ENCODE measurements at places on chromosomes 7 and 10.

DNA sequence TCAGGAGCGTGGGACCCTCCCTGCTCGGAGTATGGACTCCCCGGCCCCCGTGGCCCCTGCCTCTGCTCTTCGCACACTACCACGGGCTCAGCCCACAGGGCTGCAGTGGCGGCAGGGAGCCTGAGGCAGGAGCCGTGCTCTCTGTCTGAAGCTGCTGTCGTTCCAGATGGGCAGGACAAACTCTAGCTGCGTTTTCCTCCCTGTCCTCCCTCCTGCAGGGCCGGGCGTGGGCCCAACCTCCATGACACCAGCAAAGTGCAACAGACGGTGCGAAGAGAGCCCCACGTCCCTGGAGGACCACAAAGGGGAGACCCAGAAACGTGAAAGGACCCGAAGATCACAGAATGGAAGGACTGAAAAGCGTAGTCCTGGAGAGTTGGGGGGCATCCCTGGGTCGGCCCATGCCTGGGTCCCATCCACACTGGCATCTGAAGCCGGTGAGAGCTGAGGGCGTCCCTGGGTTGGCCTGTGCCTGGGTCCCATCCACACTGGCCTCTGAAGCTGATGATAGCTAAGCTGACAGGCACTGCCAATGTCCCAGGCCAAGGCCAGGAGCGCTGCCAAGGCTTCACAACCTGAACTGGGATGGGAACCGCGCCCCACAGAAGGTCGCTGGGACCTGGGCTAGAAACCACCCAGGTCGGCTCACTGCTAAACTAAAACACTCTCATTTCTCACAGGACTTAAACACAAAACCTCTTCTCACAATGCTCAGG, 267.0 kb downstream of the MAD1L1 start:
- DNase-seq: no peak

- no peak for DNase-seq
Measured at GRCh38 chr7:8724080-8724718, 290.8 kb downstream of the NXPH1 start.

DNA sequence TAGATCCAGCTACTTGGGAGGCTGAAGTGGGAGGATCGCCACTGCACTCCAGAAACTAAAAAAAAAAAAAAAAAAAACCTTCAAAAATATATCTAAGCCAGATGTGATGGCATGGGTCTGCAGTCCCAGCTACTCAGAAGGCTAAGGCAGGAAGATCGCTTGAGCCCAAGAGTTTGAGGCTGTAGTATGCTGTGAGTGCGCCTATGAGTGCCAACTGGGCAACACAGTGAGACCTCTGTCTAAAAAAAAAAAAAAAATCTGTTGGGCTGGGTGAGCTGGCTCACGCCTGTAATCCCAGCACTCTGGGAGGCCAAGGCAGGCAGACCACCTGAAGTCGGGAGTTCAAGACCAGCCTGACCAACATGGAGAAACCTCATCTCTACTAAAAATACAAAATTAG, 2.8 kb upstream of the CHCHD1 start:
- DNase-seq: no peak

DNA sequence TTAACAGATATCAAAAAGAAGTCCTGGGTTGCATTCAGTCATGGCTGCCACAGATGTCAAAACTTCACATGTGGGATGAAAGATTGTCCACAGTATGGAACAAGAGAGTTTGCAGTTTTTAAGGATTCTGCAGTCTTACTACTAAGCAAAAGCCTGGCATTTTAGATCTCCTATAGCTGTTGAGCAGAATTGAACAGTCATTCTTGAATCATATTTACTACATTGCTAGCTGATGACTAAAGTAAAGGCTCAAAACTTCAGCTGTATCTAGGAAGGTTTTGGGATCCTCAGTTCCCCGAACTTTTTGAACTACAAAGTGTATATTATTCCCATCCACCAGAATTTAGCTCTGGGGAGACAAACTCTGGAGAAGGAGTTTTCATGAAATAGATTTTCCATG, 31.0 kb downstream of the BET1 start:
- no peak for DNase-seq

GRCh38 chr7:134886353-134887057, 99.8 kb upstream of the AGBL3 start:
- peak; percentile 44 for DNase-seq

DNA sequence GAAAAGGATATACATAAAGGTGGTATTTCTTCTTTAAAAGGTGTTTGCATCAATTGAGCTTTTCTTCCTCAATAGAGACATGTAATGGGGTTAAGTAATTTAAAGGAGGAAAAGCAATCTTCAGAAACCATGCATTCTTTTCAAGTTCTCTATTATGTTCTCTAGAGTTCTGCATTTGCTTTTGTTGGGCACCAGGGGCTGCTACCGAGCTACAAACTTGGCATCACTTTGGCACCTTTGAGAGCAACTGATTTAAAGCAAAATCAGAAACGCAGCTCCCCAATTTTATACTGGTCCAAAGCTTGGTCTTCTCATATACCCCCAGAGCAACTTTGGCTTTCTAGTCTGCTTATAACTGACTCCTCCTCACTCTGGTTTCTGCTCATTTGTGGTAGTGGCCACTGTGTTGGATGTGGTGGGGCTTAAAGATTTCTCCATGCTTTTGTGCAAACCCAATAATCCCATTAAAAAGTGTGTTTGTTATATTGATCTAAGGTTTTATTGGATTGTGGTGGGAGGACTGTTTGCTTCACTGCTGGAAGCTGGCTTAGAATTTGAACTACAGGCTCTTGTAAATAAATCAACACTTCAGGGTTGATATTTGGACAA, 712.1 kb downstream of the PHTF2 start:
- DNase-seq: no peak

DNA sequence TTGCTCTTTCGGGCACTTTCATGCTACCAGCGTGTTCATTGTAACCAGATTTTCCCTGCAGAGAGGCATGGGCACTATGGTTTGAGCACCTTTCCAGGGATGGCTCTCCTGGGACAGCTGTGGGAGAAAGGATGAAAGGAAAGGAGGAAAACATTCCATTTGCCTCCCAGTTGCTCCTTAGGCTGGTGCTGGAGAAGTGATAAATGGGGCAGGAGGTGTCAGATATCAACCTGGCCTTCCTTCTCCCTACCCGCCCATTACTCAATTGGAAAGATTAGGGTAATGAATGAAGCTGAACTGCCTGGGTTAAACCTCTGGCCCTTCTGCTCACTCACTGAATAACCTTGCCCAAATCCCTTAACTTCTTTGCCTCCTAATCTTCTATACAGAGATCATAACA, 228.4 kb downstream of the PLXNA4 start:
- DNase-seq: no peak

DNA sequence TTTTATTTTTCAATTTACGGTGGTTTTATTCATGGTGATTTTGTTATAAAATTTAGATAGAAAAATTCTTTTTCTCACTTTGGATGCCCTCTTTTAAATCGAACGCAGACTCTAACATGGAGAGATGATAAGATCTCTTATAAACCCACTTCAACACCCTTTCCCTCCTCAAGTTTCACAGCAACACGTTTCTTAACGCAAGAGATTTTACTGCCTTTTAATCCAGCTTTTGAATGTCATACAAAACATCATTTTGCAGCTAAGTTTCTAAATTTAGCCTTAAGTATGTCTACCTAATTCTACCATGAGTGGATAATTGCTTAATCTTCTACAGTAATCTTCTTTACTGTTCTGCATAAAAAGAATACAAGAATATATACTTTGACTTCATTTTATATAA, 70.0 kb downstream of the SEMA3C start:
- no peak for DNase-seq

- no peak for DNase-seq
Measured at GRCh38 chr10:94645285-94645684, 38.2 kb upstream of the CYP2C18 start.

DNA sequence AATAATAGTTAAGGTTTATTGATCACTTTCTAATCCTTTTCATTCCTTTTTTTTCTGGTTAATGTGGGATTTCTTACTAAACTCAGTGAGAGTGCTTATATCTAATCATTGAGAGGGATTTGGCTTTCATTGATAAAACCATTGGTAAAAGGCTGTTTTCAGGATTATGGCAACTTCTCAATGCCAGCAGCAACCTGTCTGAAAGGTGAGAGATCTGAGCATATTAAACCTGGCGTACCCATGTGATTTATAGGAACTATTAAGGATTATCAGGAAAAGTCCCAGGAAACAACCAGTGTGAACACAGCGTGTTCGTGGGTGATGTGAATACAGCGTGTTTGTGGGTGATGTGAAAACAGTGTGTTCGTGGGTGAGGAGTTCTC, 65.9 kb downstream of the PDIA4 start:
- DNase-seq: no peak

DNA sequence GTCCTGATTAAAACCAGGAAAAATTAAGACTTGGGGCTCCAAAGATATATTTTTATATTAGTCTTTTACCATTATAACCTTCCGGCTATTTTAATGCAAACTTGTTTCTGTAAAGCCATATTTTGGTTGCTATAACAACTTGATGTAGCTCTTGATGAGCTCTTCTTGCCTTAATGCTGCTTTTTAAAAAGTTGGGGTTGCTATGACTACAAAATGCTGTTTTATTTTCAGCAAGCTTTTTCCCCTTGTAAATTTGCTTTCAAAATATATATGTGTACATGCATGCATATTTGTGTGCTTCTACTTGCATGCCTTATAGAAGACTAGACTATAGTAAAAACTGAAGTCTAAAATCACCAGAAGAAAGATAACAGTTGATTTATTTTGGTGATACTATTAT, 99.7 kb downstream of the CSTF2T start:
- DNase-seq: no peak

DNA sequence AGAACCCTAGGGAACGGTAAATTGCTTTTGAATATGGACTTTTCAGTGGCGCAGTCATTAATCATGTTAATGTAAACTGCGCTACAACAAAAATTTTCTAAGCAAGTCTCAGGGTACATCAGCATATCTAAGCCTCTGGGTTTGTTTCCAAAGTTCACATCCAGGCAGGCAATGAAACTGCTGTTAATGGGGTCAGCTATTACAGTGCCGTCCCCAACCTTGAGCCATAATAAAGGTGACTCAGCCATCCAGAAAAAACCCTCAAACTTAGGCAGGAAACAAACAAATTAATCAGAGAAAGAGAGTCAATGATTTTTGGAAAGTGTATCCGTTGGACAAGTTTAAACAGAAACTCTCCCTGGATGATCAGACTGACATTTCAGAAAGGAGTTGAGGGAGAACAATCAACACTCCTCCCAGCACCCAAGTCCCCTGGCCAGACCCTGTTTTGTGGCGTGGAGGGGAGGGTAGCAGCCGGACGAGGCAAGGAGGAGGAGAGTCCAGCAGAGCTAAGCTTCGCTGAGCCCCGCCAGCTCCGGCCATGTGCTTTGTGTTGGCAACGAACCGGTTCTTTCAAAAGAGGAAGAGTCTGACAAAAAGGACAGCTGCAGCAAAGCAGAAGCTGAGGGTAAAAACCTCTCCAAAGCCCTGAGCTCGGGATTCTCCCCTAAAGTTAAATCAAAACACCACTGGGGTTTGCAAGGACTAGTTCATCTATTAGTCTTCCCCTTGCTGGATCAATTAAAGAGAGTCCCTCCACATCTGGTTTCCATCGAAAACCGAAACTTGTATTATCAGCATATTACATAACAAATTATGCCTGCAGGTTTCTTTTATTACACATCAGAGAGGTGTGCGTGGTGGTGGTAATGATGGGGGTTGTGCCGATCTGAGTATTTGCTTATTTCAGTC, 3.6 kb downstream of the FAM53B start:
- no peak for DNase-seq

GRCh38 chr10:98994030-98994429, 241.6 kb downstream of the HPSE2 start:
- DNase-seq: no peak

DNA sequence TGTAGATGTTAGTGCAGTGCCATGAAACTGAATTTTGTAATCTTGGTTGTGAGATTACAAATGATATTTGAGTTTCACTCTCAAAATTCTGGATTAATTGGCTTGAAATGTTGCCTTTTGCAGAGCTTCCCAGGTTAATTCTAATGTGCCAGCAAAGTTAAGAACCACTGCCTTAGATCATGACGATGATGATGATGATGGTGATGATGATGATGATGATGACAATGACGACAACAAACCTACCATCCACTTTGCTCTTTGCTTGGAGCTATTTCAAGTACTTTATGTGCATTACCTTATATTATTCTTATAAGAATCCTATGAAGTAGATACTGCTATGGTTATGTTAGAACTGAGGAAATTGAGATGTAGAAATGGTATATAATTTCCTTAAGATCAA, 261.6 kb downstream of the CNTNAP2 start:
- DNase-seq: no peak

DNA sequence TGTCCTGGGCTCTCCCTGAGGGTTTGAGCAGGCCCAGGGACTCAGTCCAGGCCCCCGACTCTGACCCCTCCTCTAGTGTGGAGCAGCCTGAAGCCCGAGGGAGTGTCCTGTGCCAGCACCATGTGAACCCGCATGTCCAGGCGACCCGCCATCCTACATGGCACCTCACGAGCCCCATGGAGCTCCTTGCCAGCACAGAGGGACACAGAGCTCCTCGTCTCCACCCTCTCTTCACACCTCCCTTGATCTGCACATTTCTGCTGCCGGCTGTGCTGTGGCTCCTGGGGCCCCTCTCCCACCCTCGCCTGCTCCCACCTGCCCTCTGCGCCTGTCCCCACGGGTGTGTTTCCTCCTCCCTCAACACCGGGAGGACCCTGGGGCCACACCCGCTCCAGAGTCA, 103.5 kb downstream of the ADARB2 start:
- DNase-seq: no peak

All from stimulated activated naive CD4-positive, alpha-beta T cell (primary cell).